Smooth muscle cell of the brain vasculature (primary cell): ENCODE measurements at places on chromosomes 2 and 18.

GRCh38 chr2:47782381-47782670 lies 619 bp upstream of the MSH6 start:
- no peak for DNase-seq

GRCh38 chr2:98702127-98702802 lies 28.7 kb downstream of the MGAT4A start:
- no peak for DNase-seq

- DNase-seq = no peak
Measured at GRCh38 chr2:54240515-54241469, 15.2 kb downstream of the TSPYL6 start.

- no peak for DNase-seq
Measured at GRCh38 chr2:217415316-217415715, 555.5 kb upstream of the TNP1 start.

DNA sequence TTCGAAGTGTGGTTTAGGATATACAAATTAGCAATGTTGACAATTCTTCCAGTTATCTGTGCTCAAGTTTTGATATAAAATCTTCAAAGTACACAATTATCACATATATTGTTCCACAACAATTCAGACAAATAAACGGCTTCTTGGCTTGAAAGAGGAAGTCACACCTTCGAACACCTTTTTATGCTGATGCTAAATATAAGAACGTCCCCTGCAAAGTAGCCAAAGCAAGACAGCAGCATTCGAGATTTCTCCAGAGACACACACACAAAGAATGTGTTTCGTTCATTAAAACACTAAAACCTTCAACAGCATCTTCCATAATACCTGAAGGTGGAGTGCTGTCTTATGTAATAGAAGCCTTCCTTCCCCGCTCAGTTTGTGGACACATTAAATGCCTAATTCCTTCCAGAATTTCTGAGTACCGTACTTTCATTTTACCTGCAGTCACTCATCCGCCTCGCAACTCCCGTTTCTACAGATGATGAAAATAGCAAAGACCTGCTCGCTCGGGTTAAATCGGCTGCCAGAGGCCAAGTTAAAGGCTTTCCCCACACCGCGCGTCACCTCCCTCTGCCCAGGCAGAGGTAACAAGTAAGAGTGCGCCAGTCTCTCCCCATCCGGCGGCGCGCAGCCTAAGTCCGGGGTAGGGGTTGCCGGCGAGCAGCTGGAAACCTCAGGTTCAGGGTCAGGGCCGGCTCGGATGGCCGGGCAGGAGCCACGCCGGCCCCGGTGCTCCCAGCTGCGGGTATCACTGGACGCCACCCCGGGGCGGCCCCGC lies 847 bp downstream of the SERPINE2 start:
- no peak for DNase-seq

DNA sequence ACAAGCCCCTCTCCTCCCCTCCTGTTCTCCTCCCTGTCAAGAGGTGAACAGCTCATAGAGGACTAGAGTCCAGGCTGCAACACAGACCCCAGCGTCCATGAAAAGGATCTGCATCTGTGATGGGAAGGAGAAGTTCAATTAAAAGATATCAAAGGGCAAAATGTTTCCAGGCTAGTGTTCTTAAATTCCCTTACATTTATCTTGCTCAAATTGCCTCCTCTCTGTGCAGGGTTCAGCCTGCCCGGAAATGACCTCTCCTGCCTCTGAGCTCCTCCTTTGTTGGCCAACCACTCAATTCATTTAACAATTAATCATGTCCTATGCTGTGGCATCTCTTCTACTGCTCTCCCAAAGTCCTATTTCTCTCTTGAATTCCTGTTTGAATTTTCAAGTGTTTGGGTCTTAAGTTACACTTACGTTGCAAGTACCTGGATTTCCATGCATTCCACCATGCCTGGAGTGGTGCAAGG lies 105.3 kb downstream of the TSN start:
- no peak for DNase-seq

DNA sequence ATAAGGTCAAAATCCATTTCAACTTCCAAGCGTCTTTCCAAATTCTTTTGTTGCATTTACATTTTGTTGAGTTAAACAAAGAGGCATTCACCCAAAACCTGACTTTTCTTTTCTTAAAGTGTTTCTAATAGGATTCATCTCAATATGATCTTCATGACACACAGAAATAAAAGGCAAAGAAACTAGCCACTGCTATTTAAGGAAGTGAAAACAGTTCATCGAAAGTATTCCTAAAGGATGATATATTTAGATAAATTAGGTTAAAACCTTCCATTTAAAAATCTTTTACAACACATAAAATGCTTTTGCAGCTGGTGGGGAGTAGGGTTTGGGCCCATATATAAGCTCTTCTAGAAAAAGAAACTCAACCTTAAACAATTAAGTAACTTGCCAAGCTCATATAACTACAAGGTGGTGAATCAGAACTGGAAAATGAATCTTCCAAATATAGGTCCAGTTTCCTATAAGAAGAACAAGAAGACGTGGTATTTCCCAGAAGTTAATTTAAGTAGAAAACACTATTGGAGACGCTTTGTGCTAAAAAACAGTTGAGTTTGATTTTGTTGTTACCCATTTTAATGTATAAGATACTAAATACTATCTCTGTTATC lies 336.0 kb upstream of the HNRNPA3 start:
- no peak for DNase-seq

DNA sequence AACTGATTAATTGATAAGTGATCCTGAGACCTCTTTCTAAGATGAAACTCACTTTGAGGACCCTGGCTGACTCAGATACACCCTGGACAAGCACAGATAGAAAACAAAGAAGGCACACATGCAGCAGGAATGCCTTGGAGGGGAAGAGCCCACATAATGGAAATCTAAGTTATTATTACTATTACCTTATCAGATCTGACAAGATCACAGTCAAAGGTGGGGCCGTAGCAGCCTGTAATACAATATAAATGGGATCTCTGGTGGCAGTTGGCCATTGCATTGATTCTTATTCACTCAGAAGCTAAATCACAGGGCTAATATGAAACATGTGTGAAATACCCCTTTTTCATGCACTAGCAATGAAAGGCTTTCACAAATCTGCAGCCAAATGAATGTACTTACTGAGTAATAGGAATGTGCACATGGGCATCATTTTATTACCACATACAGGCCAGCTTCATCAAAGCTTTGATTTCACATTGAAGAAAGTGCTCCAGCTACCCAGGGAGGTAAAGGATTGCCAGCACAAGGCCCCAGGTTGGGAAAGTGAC lies 84.0 kb downstream of the ZBTB7C start:
- DNase-seq = no peak

GRCh38 chr2:238942080-238942725 lies 94.3 kb downstream of the TWIST2 start:
- DNase-seq = no peak

DNA sequence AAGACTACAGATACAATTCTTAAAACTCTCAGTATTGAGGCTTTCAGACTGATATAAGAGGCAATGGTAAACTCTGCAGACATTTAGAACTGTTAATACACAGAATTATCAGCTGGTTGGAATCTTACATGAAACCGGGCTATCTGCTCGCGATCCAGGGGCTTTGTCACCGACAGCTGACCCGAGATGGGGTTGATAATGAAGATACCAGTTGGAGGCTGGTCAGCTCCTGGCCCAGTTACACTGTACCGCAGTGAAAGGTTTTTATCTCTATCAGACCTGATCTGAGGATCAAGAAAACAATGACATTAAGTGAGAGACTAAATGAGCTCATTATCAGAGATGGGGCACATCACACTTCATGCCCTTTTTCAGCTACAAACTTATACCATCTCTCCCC lies 167.3 kb downstream of the CDH2 start:
- DNase-seq = no peak

DNA sequence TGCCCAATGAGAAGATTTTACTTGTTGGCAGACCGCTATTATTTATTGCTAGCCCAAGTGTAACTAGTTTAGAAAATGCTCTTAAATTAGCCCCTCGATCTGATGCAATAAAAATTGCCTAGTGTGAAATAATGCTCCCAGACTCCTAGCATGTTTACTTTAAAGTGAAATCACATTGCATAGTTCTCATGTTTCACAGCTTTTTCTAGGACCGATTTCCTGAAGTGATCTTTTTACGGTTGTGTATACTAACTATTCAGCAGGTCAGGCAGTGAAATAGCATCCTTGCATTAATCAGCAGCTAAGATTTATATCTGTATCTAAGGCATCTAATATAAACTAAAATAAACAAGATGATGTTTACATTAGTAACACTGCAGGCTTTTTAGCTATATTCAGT lies 52.4 kb downstream of the PMS1 start:
- DNase-seq = peak; percentile 18

DNA sequence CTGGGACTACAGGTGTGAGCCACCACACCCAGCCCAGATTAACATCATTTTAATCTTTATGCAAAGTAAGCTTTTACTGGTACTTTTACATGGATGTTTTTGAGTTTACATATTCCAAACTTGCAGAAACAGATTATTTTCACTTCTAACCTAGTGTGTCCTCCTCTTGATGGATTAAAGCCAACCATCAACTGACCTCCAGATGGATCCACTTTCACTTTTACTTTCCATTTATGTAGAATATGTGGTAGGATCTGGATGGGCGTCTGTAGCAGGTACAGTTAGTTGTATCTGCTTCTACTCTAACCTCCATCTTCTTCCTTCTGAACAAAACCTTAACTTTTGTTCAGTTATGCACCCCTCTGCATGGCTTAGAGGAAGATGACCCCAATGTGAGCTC lies 264.1 kb downstream of the CDH20 start:
- DNase-seq = no peak

DNA sequence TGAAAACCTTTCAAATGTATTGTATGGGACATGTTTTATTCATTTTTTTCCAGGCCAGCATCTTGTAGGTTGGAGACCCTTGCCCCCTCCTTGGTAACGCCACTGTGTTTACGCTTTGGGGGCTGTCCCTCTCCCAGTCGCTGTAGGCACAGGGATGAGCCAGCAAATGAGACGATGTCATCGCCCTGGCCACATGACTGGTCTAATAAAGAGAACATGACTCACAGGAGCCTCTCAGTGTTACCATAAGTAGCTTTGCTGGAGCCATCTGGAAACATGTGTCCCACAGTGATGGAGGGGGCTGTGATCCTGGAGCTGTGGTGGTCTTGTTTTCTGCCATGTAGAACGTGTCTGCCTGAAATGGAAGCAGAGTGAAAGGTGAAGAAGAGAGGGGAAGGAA lies 78.9 kb downstream of the CD8B2 start:
- no peak for DNase-seq

GRCh38 chr2:217045700-217046475 lies 186.0 kb upstream of the TNP1 start:
- peak; percentile 77 for DNase-seq

GRCh38 chr2:88226754-88227153 lies 56.6 kb downstream of the THNSL2 start:
- no peak for DNase-seq

DNA sequence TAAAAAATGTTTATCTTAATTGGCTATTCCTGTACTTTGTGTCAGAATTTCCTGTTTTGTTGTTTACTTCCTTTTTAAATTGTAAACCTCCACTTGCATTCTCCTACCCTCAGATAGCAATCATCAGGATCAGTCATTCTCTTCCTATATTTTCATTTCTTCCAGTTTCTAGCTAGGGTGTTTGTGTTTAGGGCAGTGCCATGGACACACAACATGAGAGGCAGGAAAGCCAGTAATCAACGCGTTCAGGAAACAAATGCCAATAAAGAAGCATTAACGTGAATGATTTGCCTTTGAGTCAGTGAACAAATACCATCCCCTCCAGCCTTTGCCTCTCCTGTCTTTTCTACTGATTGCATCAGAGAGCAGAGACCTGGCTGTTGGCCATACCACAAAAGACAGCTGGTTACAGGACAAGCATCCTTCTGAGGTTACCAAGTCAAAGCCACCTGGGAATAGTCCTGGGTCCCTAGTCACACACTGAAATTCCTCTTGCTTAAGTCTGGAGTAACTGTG lies 56.7 kb upstream of the FHL2 start:
- peak; percentile 88 for DNase-seq

GRCh38 chr2:110678457-110679336 lies 834 bp upstream of the BUB1 start:
- no peak for DNase-seq
